Immature natural killer cell (primary cell): ENCODE measurements at places on chromosomes 16 and 17.

GRCh38 chr16:6016530-6017184 lies 919.1 kb upstream of the EEF2KMT start:
- no peak for DNase-seq

DNA sequence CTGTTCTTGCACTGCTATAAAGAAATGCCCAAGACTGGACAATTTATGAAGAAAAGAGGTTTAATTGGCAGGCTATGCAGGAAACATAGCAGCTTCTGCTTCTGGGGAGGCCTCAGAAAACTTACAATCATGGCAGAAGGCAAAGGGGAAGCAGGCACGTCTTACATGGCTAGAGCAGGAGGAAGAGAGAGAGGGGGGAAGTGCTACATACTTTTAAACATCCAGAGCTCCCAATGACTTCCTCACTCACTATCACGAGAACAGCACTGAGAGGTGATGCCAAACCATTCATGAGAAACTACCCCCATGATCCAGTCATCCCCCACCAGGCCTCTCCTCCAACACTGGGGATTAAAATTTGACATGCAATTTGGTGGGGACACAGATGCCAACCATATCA lies 13.3 kb downstream of the WFIKKN2 start:
- DNase-seq, result no peak

DNA sequence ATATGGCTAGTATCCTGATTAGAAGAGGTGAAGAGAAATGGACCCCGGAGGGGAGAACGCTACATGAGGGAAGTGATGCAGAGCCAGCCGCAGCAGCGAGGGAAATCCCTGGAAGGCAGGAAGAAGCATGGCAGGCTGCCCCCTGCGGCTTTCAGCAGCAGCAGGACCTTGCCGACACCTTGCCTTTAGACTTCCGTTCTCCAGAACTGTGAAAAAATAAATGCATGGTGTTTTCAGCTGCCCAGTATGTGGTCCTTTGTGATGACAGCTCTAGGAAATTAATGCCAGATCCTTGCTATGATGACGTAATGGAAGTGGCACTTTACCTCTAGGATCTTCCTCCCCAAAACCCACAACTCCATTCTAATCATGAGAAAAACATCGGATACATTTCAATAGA lies 9.7 kb upstream of the ZFP1 start:
- peak; percentile 23 for DNase-seq

DNA sequence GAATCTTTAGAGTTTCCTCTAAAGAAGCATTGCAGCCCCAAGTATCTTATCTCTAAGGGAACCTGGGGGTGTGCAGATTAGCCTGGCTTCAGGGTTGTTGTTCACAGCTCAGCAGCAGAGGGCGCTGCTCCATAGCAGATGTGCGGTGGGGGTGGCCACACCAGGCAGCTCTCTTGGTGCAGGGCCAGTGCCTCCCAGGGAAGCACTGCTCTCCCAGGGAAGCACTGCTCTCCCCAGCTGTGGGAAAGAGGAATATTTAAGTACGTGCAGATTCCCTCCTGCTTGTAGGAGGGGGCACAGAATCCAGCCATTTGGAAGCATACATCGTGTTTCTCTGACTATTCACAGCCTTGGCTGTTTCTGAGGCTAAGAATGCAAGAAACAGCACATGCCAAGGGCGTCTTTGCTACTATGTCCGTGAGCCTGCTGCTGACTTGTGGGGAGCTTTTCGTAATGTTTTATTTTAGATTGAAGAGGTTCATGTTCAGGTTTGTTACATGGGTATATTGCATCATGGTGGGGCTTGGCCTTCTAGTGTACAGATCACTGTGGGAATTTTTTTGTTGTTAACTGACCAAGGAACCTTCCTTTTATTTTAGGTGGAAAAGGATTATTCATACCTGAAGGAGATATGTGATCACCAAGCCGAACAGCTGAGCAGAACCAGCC lies 217.8 kb downstream of the SPECC1 start:
- DNase-seq, result peak; percentile 62

GRCh38 chr16:66199189-66199588 lies 167.3 kb upstream of the CDH5 start:
- DNase-seq, result no peak

GRCh38 chr16:68369697-68370580 lies 59.1 kb downstream of the PRMT7 start:
- DNase-seq, result peak; percentile 50

GRCh38 chr17:12977008-12977751 lies 40.6 kb downstream of the ELAC2 start:
- DNase-seq, result no peak

- DNase-seq, result no peak
Measured at GRCh38 chr17:71437166-71437565, 683.7 kb upstream of the SOX9 start.

GRCh38 chr17:37493249-37494027 lies 3.7 kb downstream of the DUSP14 start:
- no peak for DNase-seq

DNA sequence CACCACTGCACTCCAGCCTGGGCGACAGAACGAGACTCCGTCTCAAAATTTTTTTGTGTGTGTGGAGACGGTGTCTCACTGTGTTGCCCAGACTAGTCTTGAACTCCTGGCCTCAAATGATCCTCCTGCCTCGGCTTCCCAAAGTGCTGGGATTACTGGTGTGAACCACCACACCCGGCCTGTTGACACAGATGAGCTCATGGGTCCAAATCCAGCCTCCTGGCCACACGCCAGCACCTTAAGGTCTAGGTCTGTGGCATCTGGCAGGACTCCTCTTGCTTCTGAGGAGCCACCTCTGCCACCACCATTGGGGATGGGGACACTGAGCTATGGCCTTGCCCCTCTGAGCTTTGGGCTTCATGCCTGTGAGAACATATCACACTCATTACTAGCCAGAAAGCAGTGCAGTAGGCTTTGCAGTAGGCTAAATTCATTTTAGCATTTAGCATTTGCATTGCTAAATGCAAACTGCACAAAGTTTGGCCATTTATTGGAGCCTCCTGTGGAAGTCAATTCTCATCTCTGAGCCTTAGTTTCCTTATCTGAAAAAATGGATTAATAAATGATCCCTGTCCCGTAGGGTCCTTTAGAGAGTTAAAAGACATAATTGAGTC lies 5.5 kb upstream of the CDIPT start:
- no peak for DNase-seq

DNA sequence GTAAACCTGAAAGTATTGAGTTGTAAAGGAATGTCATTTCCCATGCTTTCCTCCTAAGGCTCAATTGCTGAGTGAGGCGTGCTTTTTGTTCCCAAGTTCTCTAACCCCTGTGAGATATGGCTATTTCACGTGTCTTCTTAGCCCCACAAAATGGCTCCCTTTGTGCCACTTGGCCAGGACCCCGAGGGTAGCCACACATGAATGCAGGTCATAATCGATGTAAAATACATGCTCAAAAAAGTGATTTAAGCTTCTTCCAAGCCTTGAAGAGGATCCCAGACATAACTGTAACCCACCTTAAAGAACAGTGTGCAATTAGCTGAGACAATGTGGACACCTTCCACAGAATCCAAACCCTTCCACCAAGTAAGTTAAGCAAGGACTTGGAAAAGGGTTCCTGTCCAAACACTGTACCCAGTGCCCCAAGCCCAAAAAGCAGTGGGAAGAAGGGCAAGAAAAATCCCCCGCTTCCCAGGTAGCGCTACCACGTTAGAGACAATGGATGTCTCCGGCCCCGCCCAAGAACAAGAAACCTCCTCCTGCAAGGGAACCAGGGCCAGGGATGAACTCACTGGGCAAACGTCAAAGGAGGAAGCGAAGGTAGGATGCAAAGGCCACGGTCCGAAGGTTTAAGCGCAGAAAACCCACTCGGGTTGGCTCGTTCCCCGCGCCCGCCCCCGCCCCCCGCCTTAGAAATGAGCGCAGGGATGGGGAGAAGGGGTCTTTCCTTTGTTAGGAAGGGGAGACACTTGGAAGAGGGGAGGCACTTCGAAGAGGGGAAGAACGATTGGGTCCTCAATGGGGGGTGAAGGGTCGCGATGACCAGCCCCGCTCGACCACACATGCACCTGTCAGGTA lies 1.2 kb downstream of the JPT1 start:
- no peak for DNase-seq

- DNase-seq, result no peak
Measured at GRCh38 chr16:54602666-54603065, 316.1 kb upstream of the IRX3 start.

DNA sequence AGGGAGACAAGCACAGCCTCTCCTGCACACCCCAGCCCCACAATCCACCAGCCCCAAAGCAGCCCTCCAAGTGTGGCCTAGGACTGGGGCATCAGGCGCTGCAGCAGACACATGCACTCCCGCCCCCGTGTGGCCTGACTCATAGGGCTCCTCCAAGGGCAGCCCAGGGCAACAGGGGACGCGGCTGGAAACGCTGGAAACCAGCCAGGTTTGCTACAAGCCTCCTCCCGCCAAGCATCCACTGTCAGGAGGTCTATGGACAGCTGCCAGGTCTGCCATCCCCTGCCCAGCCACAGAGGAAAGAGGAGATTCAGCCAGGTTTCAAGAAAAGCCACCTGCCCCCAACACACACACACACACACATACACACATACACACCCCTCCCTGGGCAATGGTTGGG lies 25.8 kb downstream of the SRCIN1 start:
- no peak for DNase-seq

DNA sequence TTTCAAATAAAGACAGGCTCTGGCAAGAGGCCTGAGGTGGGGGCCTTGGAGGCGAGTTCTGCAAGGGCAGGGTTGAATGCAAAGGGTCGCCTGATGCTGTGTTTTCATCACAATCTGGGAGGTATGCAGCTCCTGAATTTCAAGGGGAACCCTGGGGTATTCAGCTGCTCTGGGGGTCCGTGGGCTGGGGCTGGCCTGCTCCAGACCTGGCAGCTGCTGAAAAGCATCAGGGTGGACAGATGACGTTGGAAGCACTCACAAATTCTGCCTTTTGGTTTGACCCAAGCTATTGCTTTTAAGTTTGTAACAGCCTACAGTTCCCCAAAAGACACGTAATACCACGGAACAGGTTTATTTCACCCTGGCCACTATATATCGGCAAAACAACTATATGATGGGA lies 1.3 kb downstream of the DNAH17 start:
- no peak for DNase-seq

DNA sequence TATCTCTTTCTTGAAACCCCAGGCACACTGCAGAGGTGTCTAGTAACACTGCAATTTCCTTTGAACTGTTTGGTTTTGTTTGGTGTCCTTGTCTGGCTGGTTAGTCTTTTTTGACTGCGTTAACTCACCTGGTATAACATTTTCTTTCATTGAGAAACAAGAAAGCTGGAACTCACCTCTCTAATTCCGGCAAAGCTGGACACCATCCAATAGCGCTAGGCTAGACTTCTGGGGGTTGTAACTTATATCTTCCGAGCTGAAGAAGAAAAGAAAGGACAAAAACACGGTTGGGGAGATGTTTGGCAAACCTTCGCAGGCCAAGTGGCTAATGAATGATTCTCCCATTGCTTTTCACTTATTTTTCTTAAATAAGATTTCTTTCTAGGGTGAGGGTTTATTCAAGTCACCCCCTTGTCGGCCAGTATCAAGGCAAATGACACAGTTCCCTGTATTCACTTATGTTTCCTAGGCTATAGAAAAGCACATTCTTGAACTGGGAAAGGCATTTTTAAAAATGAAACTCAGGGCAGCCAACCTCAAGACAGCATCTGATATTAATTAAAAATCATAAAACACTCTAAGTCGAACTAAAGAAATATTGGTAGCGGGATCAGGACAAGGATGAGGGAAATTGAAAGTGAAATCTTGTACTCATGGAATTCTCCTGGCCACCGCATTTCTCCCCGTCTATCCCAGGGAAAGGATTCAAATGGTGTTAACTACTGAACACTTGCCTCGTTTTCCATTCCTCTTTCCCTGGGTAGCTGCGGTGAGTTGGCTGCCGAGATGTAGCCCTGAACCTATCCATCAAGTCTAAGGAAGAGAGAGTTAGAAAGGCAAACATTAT lies 95.9 kb upstream of the ZFHX3 start:
- DNase-seq, result no peak

GRCh38 chr16:86294535-86295196 lies 215.7 kb upstream of the FOXF1 start:
- DNase-seq, result no peak

DNA sequence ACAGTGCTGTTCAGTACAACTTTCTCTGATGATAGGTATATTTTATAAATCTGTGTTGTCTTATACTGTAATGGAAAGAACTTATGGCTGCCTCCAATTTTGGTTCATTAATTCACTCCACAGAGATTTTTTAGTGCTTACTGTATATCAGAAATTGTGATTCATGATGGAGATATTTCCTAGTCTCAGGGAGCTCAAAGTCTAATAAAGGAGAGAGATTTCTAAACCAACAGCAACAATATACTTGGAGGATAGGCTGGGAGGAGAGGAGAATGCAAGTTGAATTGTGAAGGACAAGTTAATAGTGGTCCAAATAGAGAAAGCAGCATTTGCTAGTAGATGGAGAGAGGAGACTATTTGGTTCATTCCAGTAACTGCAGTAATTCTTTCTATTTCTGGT lies 63.5 kb downstream of the TANC2 start:
- DNase-seq, result no peak

GRCh38 chr16:71288570-71288889 lies 672 bp downstream of the CMTR2 start:
- DNase-seq, result no peak

GRCh38 chr16:13945744-13946485 lies 26.0 kb downstream of the ERCC4 start:
- DNase-seq, result no peak

DNA sequence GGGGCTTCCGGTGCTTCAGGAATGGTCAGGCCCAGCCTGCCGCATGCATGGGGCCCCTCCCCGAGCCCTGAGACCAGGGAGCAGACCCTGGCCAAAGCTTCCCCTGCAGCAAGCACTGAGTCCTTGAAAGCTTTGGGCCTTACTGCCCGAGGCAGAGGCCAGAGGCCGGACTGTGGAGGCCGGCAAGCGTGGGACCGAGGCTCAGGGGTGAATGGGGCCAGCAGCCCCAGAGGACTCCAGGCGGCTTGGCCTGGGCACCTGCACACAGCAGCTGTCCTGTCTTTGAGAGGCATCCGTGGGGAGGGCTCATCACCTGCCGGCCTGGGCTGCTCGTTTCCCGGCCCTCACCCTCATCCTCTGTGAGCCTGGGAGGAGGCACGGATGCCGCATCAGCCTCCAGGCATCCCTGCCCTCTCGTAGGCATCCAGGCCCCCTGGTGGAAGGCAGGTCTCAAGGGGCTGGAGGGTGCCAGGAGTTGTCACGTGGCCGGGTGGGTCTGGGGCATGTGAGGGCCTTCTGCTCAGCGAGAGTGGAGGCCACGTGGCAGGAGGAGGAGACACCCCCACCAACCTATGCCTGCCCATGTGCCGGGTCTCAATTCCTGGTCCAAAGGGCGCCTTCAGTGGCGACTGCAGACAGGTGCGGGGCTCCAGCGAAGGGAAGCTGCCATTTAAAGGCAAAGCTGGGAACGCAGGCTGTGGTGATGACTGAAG lies 31.4 kb downstream of the CACNA1H start:
- DNase-seq, result no peak
